ENCODE measurements at places on chromosomes 6 and 20. TPM values are rescaled to one million over a fixed set of nuclear protein-coding genes. Genes with fewer than 3 reads are reported as not detected.

GRCh38 chr6:35237476-35237875 is 22.1 kb upstream of the ZNF76 start:
- no peak for DNase-seq

DNA sequence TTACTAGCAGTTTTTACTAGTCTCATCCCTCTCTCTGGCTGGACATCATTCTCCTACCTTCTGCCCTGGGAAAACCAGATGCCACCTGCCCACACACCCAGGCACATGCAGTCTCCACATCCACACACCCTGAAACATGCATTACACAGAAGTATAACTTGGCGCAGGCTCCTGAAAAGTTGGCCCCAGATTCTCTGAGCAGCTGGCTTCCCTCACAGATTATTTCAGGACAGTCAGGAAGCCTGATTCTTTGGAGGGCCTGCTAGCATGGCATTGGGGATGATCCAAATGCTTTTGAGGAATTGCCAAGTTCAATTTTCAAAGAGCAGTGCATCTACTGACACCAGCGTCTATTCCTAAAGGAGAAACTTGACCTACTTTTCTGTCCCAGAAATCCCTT is 27.8 kb upstream of the KIF16B start:
- no peak for DNase-seq

DNA sequence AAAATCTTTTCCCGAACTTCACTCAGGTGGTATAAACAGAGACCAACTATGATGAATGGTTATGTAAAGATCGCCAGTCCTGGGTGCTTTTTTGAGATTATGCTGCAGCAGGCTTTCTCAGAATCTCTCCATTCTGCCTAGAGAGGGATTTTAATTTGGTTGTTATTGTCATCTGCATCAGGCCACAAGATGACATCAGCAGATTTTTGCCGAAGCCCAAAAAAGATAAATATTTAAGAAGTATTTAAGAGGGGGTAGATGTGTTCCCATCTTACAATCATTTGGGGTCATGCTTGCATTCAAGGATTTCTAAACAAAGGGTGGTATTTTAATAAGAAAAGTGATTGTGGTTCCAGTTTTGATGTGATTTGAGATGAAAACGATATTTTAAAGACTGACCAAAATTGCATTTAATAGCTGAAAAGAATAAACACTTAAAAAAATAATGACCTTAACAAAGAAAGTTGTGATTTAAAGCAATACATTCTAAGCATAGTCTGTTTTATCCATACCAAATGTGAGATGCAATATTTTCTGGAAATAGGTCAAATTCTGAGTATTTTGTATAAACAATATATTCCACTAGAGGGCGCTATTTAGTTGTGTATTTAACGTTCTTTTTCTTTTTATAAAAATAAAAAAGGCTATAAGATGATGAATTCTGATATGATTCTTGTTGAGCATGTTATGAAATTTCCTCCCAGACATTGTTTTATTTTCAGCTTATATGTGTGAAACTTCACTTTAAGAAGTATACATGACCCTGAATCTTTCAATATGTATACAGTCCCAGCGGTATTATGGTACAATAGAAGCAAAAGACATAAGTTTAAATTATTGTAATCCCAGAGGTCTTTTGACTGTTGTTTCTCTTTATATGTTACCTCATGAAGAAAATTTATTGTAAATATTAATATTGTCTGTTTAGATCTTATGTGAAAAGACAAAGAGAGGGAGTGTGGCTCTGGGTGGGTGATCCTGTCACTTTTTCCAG is 51.0 kb upstream of the ZFP64 start:
- no peak for DNase-seq

GRCh38 chr6:36949636-36950035 is 4.9 kb upstream of the PI16 start:
- no peak for DNase-seq

GRCh38 chr6:105855433-105855832 is 230.7 kb upstream of the PRDM1 start:
- DNase-seq, result no peak

DNA sequence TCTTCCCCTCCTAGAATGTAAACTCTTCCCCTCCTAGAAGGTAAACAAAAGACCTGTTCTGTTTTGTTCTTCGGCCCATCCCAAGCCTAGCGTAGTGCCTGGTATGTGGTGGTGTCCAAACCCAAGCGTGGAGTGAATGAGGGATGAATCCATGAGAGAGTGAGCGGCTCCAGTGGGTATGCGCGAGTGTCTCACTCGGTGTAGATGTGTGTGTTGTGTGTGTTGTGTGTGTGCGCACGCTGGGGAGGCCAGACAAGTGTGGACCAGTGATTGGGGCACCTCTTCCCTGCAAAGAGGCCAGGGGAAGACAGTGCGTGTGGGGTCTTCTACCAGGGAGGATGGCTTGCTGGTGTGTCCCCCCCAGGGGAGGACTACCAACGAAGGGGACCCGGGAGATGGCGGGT is 392 bp upstream of the SLC2A10 start:
- DNase-seq, result no peak

GRCh38 chr6:15434263-15434662 is 188.4 kb downstream of the JARID2 start:
- no peak for DNase-seq

- no peak for DNase-seq
Measured at GRCh38 chr20:24912397-24913075, 36.5 kb upstream of the CST7 start.

DNA sequence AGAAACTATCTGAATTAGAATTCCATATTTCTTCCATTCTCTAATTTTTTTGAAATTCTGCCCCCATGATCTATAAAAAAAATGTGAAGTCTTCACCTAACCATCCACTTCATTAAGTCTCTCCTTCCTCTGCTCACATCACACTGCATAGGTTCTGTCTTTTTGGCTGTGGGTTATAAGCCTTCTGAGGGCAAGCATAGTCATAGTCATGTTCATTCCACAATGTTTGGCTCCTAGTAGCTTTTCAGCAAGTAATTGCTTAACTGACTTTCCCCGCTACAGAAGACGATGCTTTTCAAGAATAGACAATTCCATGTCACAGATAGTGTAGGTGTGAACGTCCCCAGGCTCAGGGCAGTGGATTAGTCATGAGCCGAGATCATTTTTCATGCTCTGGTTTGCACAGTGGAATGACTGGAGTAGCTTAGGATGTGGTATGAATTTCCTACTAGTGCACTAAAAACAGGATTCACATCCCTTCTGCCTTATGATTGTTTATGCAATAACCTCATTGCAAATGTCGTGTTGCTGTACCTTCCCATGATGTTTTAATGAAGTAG is 29.1 kb downstream of the WRNIP1 start:
- no peak for DNase-seq

LRRC73 gene
- total RNA-seq, result 1.2 TPM

CDH4 gene
- 0.08 TPM for total RNA-seq

ZBP1 gene
- 0.47 TPM for total RNA-seq

All from left cardiac atrium (tissue), 4 donors.